Ovary (tissue), 10 donors: ENCODE measurements at places on chromosomes 5 and 9. TPM values are rescaled to one million over a fixed set of nuclear protein-coding genes. Genes with fewer than 3 reads are reported as not detected.
A peak's percentile ranks its signal among the peaks of the same experiment; 100 is the strongest.

- DNase-seq = no peak
Observed at GRCh38 chr5:85921590-85921989, 696.2 kb upstream of the COX7C start.

DNA sequence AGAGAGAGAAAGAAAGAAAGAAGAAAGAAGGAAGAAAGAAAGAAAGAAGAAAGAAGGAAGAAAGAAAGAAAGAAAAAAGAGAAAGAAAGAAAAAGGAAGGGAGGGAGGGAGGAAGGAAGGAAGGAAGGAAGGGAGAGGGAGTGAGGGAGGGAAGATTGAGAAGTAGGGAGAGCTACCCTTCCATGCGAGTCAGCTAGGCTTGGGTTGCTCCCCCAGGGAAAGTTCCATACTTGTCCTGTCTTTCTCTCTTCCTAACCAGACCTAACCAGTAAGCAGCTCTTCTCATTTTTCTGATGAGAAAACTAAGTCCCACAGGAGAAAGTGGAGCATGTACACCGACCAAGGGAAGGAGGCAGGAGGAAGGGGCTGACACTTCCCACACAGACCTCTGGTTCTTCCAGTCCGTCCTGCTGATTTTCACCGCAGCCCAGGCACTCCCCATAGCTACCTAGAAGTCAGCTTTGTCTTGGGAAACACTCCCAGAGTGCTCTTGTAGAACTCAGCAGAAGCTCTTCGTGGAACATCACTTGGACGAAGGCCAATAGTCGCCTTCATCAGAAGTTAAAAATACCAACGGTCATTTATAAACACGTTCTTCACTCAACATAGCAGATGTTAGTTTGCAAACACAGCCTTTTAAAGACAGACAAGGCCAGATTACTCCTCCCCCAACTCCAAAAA, 29.0 kb upstream of the ENTREP1 start:
- DNase-seq = peak; percentile 39

DNA sequence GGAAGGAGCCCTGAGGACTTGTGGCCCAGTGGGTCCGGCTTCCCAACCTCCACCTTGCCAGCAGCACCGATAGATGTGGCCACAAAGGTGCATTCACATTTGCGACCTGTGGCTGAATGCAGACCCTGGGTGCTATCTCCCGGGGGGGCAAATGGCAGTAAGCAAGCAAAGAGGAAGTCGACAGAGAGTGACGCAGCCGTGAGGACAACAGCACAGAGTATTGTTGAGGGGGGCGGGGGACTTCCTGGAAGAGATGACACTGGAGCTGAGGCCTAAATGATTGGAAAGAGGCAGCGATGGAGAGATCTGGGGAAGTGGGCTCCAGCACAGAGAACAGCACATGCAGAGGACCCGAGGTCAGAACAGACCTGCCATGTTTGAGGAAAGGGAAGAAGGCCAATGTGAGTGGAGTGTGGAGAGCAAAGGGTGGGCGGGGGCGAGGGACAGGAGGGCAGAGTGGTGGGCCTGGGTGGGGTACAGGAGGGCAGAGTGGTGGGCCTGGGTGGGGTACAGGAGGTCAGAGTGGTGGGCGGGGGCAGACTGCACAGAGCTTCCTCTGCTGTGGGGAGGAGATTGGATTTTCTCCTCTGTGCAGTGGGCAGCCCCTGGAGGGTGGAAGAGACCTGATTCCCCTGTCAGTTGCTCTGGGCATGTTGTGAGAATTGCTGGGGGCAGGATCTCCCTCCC, 42.6 kb downstream of the ADAMTS2 start:
- DNase-seq = no peak

GRCh38 chr5:181099602-181100086, 31.3 kb downstream of the OR2V1 start:
- no peak for DNase-seq

The WNT8A gene
- not detected for total RNA-seq

The RABEPK gene
- 13.8 TPM for total RNA-seq

GRCh38 chr9:132670457-132671391, at the start of gene GTF3C4:
Gene GTF3C4 (plus strand): TSS chr9:132670464. CDS start chr9:132670599, 135 bp downstream.
- no peak for DNase-seq

- DNase-seq = no peak
Observed at GRCh38 chr5:102289251-102289899, 6.7 kb downstream of the SLCO4C1 start.

The SLC36A2 gene
- not detected for total RNA-seq

- no peak for DNase-seq
Observed at GRCh38 chr5:113040672-113041260, 64.2 kb downstream of the DCP2 start.

GRCh38 chr5:16551628-16552027, 65.2 kb downstream of the RETREG1 start:
- DNase-seq = no peak

DNA sequence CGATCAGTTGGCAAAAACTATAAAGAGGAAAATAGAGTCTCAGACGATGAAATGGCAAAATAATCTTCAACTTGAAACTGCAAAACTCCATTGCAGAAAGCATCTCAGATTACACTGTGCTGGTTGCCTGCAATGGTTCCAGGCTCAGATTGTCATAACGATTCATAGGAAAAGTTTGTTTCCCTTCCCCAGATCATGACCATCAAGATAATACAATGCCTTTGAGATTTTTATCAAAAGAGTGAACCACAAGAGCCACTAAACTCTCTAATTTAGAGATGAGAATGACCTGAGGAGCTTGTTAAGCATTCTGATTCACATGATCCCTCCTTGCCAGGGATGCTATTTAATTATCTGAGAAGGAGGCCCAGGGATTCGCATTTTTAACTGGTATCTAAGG, 52.6 kb upstream of the ITGA1 start:
- DNase-seq = no peak

- DNase-seq = no peak
Observed at GRCh38 chr5:61055434-61056006, 106.7 kb downstream of the SMIM15 start.

- no peak for DNase-seq
Observed at GRCh38 chr5:94545870-94546625, 72.4 kb downstream of the KIAA0825 start.

The ADAMTSL2 gene
- 1.9 TPM for total RNA-seq

DNA sequence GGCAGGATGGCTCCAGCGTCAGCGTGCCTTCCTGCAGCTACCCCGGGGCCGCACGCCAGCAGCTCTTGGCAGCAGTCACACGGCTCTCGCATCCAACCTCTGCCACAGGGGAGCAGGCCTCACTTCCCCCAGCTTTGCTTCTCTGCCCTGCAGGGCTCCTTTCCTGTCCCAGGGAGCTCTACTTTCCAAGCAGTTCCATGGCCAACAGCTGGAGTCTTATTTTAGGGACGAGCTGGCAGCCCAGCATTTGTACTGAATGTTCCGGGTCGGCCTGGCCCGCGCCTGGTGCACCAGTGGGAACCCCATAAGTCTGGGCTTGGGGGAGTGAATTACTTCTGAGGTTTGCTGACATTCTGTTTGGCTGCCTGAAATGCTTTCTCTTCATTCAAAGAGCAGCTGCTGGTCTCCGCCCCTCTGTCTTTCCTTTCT, 34.6 kb downstream of the GADD45G start:
- peak; percentile 75 for DNase-seq

The RAPGEF1 gene
- 36.4 TPM for total RNA-seq

The WDR38 gene
- total RNA-seq = not detected

The SIT1 gene
- total RNA-seq = 0.43 TPM

DNA sequence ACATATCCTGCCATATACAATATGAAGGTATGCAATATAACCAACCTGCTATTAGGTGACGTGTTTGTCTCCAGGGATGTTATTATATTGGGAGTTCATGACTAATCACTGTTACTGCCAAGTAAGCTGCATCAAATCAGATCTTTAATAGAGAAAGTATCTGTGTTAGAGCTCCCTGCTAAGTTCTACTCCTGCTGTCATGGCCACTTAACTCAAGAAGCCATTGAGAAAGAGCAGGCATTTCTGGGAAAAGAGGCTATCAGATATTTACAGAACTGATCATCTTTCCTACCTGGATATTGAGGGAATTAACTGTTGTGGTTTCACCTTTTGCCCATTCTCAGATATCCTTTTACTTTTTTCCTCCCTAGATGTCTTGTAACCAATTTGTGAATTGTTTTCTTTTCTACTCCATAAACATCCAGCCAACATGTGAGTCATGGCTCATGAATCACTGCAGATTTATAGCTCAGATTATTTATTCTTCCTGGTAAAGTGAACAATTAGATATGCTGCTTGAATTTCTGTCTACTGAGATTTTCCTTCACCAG, 634.8 kb upstream of the FAM174A start:
- no peak for DNase-seq

The CSF2 gene
- total RNA-seq = not detected

DNA sequence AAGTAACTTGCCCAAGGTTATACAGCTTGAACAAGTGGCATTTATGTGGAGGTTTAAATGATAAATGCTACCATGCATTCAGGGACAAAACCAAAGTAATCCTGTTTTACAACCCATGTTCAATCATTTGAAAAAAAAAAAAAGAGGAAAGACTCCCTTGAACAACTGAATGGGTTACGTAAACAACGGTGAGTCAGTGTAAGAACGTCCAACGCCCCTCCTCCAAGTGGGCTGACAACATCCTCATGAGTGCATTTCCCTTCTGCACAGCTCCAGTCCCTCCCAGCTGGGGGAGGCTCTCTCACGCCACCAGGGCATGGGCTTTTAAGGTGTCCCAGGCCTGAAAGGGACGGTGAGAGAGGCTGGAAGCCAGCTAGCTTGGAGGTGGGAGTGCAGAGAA, 90.0 kb downstream of the PRRT1B start:
- peak; percentile 87 for DNase-seq

DNA sequence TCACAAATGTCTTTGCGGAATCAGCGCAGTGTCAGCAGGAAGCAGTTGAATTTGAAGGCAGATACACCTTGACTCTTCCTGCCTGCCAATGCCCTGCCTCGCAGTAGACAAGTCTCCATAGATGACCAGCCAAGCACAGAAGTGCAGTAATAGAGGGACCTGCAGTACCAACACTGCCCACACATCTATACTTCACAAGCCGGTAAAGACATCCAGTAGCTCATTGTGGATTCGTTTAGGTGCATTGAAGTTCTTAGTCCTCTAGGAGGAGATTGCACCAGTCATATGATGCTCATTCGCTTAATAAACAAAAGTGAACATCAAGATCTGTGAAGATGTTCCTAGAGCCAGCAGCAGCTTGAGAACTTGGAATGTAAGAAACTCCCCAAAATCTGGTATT, 7.1 kb upstream of the IFNA2 start:
- no peak for DNase-seq

DNA sequence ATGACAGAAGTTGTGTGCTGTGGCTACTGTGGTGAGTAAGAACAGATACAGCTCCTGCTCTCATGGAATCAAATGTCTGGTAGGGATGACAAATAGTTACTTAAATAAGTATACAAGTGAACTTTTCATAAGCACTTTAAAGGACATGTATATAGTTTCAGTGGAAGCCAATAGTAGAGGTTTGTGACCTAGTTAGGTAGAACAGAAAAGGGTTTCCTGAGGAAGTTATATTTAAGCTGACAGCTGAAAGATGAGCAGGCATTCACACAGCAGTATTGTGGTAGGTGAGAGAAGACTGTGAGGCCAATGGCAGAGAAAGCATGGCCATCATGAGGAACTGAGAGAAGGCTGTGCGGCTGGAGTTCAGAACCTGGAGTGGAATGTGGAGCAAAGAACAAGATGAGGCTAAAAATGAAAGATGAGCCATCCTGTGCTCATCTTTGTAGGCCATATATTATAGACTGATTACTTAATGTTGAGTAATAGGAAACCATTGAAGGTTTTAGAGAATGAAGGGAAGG, 15.4 kb downstream of the FAM174A start:
- DNase-seq = no peak

DNA sequence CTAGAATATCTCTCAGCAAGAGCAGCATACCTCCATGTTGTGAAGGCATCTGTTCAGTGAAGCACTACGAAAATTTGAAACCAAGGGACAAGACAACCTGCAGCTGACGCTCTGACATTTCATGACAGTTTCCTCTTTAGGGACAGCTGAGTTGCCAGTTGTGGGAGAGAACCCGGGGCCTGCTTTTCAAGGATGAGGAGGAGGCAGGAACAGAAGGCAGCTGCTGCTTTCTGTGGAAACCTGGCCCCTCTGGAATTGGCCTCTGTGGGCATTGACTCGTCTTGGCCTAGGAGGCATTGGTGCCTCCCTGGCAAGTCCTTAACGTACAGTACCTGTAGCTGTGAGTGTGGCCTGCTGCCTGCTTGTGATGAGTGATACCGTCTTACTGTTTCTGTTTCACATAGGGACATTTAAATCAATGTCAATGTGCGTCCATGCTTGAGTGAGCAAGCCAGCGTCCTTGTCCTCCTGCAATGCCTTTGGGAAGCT, 21.6 kb downstream of the SLC46A2 start:
- no peak for DNase-seq

- DNase-seq = no peak
Observed at GRCh38 chr5:84565866-84566265, 181.2 kb upstream of the EDIL3 start.

DNA sequence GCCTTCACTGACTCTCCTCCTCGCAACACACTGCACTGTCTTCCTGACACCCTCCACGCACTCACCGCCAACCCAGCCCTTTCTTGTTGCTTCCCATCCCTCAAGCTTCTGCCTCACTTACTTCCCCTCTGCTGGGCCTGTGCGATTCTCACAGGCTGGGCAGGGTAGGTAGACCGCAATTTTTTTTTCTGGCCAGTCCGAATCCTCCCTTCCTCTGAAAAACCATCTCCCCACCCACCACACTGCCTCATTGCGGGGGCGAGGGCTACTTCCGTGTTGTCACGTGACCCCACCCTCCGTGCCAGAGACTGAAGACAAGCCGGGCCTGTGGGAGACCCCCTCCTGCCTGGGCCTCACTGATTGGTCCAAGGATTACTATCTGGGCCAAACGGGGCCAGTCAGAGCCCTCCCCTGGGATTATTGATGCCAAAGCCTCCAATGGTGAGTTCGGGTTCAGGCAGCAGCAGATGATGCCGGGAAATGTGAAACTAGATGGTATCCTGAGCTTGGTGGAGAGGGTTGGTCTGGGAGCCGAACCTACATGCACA, 73.1 kb downstream of the STK10 start:
- no peak for DNase-seq

DNA sequence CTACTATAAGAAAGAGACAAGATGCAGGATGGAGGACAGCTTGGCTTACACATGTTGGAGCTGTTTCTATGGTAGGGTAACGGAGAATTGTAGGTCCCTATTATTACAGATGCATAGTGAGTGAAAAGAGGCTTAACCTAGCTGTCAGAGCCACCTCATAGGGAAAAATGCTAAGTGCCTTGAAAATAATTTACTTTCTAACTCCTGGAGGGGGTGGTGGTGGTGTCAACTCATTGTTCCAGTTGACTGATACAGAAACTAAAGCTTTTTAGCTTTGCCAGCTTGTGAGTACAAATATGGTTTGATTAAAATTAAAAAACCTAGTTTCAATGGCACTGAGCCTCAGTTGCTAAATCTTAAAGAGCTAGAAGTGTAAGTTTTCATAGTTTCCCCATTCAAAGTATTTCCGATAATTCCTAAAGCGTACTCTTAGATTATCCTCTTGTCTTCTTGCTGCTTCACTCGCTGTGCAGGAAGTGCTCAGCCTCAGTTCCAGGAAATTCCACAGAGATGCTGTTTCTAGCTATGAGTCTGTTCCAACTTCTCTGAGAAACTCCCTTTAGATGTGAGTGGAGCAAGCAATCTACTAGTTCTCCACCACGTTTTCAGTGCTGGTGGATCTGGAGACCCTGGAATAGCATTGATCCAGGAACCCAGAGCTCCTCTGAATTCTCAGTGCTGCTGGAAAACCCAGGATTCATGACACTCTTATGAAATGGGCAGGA, 265.2 kb downstream of the DMAC1 start:
- no peak for DNase-seq

- DNase-seq = no peak
Observed at GRCh38 chr5:71778678-71779276, 59.7 kb downstream of the CARTPT start.

GRCh38 chr5:127599320-127599719, 49.6 kb upstream of the CTXN3 start:
- DNase-seq = no peak
